Left cardiac atrium (tissue), 4 donors: ENCODE measurements at places on chromosomes 16 and 17.
A peak's percentile ranks its signal among the peaks of the same experiment; 100 is the strongest.

DNA sequence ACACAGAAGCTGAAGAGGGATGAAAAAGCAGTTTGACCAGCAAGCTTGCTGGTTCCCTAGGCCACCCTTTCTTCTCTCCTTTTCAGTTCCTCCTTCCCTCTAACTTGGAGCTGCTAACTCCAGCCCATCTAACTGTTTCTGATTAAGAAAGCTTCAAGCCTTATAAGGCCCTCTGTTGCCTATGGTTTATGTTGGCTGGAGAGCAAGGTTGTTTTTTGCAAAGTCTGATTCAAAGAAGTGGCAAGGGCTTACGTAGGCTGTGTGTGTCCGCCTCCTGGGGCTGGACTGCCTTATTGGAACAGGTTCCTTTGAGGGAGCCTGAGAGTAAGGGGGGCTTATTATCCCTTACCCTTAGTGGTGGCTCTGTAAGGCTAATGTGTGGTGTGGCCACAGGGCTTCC, 7.1 kb downstream of the AKAP1 start:
- DNase-seq: no peak

- no peak for DNase-seq
Measured at GRCh38 chr16:79560923-79561322, 39.6 kb downstream of the MAF start.

GRCh38 chr16:12197812-12198211, 221.3 kb downstream of the SNX29 start:
- no peak for DNase-seq

GRCh38 chr17:15012351-15012980, 252.7 kb downstream of the PMP22 start:
- DNase-seq: no peak

DNA sequence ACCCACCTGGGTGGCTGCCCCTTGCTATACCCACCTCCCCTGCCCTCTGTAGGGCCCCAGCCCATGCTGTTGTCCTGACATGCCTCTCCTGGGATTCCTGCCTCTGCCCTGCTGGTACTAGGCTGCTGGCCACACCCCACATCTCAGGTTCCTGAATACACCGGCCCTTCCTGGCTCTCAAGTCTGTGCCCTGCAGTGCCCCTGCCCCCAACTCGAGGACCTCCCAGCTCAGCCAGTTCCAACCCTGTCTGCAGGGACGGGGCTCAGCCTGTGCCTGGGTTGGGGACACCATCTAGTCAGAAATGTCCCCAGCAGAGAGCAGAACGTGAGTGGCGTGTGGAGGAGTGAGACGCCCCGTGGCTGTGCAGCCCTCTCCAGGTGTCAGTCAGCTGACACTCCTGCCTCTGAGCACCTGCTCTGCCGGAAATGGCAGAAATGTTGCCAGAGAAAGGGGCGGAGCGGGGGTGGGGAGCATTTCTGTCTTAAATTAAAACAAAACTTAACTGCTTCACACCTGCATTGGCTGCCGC, 28.7 kb downstream of the ACSF3 start:
- peak; percentile 17 for DNase-seq

- peak; percentile 54 for DNase-seq
Measured at GRCh38 chr16:3157229-3158025, 22.6 kb downstream of the ZNF213 start.

GRCh38 chr17:57455063-57455914, 199.0 kb downstream of the MSI2 start:
- DNase-seq: no peak

- DNase-seq: no peak
Measured at GRCh38 chr17:47280072-47280811, 26.6 kb downstream of the ITGB3 start.

DNA sequence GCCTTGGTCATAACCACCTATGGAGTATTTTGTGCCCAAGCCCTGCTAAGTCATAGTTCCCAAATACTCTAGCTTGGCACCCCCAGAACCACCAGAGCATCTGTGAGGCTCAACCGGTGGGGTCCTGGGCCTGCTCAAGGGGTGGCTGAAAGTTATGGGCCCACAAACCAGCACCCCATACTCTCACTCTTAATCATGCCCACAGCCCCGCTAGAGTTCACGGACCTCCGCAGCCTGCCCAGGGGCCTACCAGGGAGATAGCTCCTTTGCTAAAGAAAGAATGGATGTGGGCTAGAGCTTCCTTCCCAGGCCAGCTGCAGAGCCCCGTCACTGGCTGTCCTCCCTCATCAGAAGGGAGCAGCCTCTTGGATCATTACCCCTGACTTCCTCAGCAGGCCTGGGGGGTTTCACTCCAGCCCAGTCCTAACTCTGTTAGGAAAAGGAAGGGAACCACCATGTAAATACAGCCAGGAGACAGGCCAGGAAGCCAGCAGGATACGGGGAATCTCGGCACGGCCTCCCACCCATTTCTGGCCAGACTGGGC, 1.4 kb downstream of the GIT1 start:
- no peak for DNase-seq

GRCh38 chr17:56679115-56679776, 85.7 kb downstream of the NOG start:
- DNase-seq: no peak

- DNase-seq: no peak
Measured at GRCh38 chr16:86288716-86289294, 221.5 kb upstream of the FOXF1 start.

DNA sequence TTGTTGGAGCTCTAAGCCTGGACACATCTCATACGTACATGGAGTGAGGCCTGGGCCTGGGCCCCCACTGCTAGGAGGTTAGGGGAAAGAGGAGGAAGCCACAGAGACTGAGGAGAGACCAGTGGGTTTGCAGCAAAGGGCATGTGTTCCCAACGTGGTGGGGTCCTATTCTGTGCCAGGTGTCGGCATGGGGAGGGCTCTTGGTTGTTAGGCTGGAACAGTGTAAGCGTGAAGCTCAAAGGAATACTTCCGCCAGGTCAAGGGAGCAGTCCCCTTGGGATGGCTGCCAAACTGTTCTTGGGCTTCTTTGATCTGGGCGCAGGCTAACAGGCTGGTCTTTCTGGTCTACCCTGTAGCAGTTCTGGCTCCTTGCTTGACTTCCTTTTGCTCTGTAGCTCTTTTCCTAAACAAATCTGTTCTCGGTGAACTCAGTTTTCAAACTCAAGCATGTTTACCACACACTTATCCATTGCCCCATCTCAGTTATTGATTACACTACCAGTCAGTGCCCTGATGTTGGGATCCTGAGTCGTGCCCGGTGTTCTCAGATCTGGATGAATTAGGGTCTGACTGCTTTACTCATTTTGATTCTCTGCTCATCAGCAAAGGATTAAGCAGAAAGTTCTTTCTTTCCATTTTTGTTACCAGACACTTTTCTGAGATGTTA, 36.4 kb downstream of the GPT2 start:
- DNase-seq: no peak

GRCh38 chr17:79732804-79733691, 2.3 kb downstream of the ENPP7 start:
- no peak for DNase-seq

DNA sequence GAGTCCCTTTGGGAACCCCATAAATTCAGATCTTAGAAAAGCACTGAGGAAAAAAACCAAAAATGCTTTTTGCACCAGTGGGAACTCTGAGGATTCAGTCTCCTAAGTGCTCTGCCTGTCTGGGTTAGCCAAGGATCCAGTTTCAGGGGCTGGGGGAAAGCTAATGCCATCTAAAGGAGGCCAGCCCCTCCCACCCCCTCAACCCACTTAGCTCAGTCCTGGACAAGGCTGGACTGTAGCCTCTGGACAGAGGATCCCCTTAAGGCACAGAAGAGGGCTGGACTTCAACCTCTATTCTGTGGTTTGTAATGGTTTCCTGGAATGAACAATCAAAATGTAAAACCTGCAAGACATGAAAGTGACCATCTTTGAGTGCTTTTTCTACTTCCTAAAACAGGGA, 356.1 kb upstream of the ZFHX3 start:
- no peak for DNase-seq

DNA sequence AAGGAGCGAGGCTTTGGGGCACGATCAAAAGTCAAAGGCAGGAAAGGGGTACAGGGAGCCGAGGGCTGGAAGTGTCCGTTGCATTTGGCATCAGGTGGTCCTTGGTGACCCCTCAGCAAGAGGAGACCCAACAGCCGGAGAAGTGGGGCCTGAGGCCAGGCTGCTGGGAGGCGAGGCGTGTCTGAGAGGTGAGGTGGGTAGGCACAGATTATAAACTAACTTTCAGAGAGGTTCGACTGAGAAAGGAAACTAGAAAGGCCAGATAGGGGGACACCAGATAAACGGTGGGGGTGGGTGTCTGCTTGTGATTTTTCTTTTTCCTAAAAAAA, 3.6 kb downstream of the PECAM1 start:
- DNase-seq: no peak

GRCh38 chr16:22217890-22218730, 12.0 kb downstream of the EEF2K start:
- no peak for DNase-seq

- DNase-seq: no peak
Measured at GRCh38 chr16:81945665-81946064, 65.6 kb downstream of the SDR42E1 start.
